ENCODE measurements at places on chromosomes 13 and 19.

DNA sequence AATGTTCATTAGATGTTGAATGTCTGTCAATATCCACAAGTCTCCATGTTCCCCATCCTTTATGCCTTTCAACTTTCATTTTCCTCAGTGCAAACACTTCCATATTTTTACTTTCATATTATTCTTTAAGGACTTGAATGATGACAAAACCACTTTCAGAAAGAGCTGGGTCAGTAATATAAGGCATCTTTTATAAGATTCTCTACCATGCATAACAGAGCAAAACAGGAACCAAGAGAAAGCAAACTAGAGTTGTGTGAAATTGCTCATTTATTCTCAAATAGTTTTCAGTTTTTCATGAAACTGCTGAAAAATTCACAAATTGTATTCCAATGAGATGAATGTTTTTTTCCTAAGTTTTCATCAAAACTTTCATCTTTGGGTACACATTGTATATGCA, 1247.6 kb downstream of the PCDH17 start:
- no peak for DNase-seq

- no peak for DNase-seq
These were observed 25.2 kb downstream of the CRTC1 start for GRCh38 chr19:18708452-18709231.

GRCh38 chr19:28009696-28010095, 1203.3 kb downstream of the UQCRFS1 start:
- DNase-seq = no peak

DNA sequence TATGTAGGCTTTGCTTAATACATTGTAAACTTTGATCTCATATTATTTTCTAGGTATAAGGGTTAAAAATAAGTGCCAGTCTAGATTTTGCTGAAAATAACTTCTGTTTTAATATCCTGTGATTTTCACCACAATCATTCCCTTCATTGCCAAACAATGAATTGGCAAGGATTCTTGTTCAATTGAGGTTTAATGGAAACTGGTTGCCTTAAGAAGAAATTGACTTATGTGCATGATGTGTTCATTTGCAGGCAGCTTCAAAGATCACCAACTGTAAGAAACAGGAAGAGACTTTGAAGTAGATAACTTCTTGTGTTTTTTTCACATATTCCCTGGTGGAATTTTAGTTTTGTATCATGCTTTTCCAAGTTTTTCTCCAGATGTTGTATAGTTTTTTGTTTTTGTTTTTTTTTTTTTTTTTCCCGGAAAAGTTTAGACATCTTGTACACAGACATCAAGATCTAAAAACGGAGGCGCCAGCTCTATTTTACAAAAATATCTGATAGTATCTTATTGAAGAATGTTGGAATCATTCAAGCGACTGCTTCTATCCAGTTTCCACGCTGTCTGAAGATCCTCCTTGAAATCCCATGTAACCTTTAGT, 108.3 kb downstream of the POSTN start:
- DNase-seq = no peak

- peak; percentile 66 for DNase-seq
These were observed 69.8 kb downstream of the KDM4B start for GRCh38 chr19:5038631-5039271.

- DNase-seq = no peak
These were observed 11.4 kb upstream of the PEPD start for GRCh38 chr19:33532859-33533460.

DNA sequence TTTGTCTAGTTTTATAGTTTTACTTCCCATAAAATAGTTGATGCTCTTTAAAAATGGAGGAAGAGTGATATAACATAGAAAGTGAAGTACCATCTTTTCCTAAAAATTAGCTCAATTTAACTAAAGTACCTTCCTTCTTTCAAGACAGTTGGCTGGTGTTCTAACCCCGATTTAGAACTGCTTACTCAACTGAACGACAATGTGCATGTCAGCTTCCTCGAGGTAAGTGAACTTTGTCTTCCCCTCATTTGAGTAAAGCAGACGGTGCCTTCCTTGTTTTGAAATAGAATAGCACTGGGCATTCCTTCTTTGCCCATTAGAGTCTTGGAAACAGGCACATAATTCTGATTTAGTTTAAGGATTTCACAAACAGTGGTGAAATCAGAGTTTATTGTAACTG, 1519.2 kb downstream of the EFNB2 start:
- no peak for DNase-seq

DNA sequence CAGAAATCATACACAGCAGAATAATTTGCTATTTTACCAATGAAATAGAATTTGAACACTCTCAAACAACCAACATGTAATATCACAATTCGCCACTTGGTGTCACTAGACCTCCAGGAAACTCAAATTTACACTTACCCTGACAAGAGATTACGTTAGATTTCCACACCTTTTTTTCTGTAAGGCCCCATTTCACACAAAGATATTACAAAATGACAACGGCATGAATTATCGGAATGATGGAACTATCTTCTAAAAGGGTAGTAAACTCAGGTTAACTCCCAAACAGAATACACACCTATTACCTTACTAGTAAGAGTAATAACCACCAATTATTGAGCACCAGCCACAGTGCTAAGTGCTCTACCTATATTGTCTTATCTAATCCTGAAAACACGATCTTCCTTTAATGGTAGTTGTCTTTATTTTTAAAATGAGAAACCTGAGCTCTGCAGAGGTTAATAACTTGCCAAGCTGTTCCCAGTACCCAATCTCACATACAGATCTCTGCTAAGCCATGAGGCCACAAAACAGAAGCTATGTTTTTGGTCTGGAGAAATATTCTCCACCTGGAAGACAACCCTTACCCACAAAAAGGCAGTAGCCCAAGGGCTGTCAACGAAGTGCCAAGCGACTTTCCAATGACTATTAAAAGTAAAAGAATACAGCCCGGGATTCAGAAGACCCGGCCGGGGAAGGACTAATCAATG, 152.4 kb downstream of the DCLK1 start:
- peak; percentile 71 for DNase-seq

DNA sequence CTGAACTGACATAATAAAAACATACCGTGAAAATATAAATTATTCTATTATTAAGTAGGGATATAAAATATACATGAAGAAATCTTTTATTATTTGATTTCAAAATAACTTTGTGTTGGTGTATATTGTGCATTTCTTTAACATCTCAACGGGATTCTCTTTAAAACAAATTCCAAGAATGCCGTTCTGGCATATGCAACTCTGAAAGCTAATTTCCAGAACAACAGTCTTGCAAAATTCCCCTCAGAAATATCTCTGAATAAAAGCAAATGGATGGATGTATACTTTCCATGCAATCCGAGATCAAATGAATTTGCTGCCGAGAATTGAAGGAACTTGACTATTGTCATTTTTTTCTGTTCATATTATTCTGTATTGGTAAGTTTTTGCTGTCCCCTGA, 1579.8 kb downstream of the PCDH9 start:
- DNase-seq = no peak

DNA sequence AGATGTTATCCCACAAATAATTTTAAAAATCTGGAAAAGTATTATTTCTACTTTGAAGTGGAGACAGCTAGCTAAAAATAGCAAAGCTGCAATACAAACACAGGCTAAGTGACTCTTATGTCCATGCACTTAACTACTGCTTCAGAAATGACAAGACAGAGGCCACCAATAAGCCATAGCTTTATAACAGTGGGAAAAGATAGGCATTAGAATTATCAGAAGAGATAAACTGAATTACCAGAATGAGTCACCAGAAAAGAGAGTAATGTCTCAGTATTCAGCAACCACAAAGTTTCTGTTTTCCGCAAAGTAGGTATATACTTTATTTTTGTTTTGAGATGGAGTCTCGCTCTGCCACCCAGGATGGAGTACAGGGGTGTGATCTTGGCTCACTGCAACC, 17.1 kb downstream of the CLN5 start:
- DNase-seq = no peak

GRCh38 chr13:45941261-45941660, 89.7 kb upstream of the SIAH3 start:
- DNase-seq = no peak

DNA sequence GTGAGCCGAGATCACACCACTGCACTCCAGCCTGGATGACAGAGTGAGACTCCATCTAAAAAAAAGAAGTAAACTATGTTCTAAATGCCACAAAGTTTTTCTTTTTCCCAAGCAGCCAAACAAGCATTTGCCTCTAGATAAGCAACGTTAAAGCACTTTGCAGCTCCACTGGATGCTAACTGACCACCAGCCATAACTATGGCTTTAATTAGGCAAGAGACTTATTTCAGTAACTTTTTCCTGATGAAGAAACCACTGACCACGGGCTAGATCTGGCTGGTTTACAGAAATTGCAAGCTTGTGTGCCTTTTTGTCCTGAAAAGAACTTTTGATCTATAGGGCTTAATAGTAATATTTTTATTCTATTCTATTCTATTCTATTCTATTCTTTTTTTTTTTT, 22.1 kb downstream of the CD70 start:
- no peak for DNase-seq

GRCh38 chr19:44839276-44839675, 6.8 kb upstream of the NECTIN2 start:
- no peak for DNase-seq

GRCh38 chr13:108915095-108915633, 285.8 kb downstream of the MYO16 start:
- peak; percentile 64 for DNase-seq

GRCh38 chr13:36919171-36919832, 736 bp downstream of the SMAD9 start:
- no peak for DNase-seq

DNA sequence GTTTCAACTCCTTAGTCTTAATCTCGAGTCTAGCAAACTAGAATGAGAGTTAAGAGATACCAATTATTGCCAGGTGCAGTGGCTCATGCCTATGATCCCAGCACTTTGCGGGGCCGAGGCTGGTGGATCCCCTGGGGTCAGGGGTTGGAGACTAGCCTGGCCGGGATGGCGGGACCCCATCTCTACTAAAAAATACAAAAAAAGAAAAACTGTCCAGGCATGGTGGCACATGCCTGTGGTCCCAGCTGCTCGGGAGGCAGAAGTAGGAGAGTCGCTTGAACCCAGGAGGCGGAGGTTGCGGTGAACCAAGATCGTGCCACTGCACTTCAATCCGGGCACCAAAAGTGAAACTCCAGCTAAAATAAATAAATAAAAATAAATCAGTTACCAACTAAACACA, 1119.5 kb upstream of the ATXN8OS start:
- DNase-seq = no peak

- no peak for DNase-seq
These were observed 9.4 kb upstream of the PGLYRP2 start for GRCh38 chr19:15488489-15489226.

- no peak for DNase-seq
These were observed 509.9 kb upstream of the GPC6 start for GRCh38 chr13:92716749-92717148.

- DNase-seq = no peak
These were observed 98.8 kb downstream of the COL4A1 start for GRCh38 chr13:110208116-110208515.

- no peak for DNase-seq
These were observed 49.1 kb downstream of the PCDH17 start for GRCh38 chr13:57680609-57681008.

DNA sequence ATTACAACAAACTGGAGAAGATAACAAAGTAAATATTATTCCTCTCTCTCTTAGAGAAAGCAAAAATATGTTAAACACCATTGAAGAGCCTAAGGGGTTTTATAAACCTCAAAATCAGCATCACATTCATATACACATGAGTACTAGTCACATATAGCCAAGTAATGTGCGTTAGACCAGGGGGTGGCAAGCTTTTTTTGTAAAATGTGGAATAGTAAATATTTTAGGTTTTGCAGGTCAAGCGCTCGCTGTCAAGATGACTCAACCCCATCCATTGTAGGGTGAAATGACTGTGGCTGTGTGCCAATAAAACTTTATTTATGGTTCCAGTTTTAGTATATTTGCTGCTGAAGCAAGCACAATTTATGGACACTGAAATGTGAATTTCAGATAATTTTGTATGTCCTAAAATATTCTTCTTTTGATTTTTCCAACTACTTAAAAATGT, 21.7 kb downstream of the RFX2 start:
- no peak for DNase-seq

- DNase-seq = no peak
These were observed 17.7 kb downstream of the SIAH3 start for GRCh38 chr13:45833663-45834375.

Measured in hematopoietic multipotent progenitor cell treated with erythropoietin and hydrocortisone succinate and interleukin-3 and kit ligand, for 4 days (in vitro differentiated cells).